Stimulated activated CD4-positive, alpha-beta T cell treated with anti-CD3 and anti-CD28 coated beads, TNF-alpha, amount 100 ng/mL, for 48 hours (primary cell): ENCODE measurements at places on chromosomes 5 and 9.

- no peak for DNase-seq
Measured at GRCh38 chr9:124231095-124231737, 26.5 kb upstream of the NEK6 start.

GRCh38 chr5:147044572-147045273 lies 166.2 kb upstream of the PPP2R2B start:
- no peak for DNase-seq

DNA sequence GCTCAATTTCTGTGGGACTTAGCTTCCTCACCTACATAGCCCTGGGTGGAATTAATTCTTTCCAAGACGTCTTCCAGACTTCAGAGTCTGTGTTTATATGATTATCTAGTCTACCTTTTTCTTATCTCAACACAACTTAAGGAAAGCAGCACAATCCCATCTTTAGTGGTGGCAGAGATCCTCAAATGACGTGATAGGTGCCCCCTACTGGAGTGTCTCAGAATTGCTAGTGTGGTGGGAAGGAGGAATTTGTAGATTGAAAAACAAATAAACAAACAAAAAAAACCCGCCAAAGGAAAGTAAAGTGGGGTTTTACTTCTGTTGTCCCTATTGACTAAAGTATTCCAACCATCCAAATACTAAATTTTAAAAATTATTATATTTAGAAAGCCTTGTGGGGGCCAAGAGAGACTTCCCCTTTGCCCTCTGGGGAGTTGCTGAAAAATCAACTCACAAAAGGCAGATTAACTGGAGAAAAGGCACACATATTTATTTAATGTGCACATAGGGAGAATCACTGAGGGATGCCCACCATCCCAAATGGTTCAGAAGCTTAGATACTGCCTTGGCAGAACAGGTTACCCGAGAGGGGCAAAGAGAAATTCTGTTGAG lies 283.3 kb downstream of the TMEM167A start:
- DNase-seq = peak; percentile 23

GRCh38 chr5:160750938-160751657 lies 100.9 kb downstream of the ATP10B start:
- no peak for DNase-seq

GRCh38 chr9:134912126-134912840 lies 5.4 kb downstream of the FCN1 start:
- no peak for DNase-seq

GRCh38 chr9:982394-983230 lies 6.2 kb downstream of the DMRT3 start:
- no peak for DNase-seq

DNA sequence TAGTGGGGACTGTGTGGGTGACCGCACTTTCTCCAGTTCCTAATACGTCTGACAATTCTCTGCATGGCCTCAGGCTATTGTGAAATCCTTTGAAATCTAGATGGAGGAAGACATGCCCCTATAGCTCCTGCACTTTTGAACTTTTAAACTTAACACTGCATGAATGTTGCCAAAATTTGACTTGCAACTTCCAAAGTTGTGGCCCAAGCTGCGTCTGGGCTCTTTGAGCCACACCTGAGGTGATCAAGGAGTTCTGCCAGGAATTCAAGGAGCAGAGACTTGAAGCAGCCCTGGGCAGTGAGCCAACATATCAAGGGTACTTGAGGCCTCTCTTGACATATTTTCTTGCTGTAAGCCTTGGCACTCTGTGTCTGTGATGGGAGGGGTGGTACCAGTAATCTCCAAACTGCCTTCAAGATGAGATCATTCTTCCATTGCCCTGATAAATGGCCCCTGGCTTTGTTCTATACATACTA lies 1336.1 kb upstream of the CDH9 start:
- no peak for DNase-seq

GRCh38 chr9:75198436-75198835 lies 110.1 kb downstream of the OSTF1 start:
- no peak for DNase-seq

DNA sequence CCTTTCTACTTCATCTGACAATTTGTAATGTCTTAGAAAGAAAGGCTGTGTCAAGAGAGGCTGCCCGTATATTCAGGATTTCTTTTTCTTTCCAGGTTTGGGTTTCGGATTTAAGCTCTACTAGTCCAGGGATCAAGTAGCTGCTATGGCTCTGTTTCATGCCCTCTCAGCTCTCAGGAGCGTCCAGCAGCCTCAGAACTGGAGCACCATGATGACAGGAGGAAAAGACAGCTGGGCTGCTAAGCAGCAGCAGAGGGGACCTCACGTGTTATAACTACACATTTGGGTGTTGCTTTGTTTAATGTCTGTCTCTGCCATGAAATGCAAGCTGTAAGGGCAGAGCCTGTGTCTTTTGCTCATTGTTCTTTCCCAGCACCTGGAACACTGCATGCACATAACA lies 28.5 kb downstream of the TBC1D2 start:
- no peak for DNase-seq

DNA sequence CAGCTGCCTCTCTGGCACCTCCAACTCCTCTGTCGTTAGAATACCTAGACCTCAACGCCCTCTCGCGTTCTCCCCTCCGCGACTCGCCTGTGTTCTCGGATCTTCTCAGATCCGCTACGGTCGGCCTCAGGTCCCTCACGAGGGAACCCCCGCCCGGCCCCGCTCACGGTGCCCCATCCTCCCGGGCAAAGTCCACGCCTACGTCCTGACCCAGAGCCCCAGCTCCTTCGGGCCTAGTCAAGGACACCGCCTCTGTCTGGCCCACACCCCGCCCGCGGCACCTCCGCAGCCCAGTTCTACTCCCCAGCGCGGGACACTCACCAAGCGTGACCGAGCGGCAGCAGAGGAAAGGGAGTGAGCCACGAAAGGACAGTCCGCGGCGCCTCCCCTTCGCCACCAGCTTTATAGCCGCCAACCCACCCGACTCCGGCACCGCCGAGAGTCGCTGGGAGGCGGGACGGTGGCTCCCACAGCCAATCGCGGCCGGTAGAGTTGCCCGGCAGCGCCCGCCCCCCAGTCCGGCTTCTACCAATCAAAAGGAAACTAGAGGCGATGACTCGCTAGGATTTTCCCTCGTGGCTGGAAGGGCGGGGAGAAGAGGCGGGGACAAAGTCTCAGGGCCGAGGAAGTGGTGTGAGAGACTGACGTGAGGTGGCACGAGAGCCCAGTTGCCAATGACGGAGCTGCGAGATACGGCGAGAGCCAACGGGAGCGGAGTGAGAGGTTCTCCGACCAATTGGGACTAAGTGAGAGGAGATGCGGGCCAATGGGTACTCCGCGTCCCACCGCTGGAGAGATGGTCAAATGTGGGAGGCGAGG lies at the start of gene HMGCS1:
Gene HMGCS1 (minus strand): TSS at position 378 of the 819 bp plus-strand sequence. CDS start 14,447 bp downstream, outside the sequence.
- DNase-seq = peak; percentile 98

- DNase-seq = no peak
Measured at GRCh38 chr5:81005708-81006107, 45.5 kb downstream of the RASGRF2 start.

GRCh38 chr9:131459056-131459455 lies 43.7 kb upstream of the POMT1 start:
- no peak for DNase-seq

GRCh38 chr9:35091536-35091935 lies 4.9 kb downstream of the PIGO start:
- no peak for DNase-seq

DNA sequence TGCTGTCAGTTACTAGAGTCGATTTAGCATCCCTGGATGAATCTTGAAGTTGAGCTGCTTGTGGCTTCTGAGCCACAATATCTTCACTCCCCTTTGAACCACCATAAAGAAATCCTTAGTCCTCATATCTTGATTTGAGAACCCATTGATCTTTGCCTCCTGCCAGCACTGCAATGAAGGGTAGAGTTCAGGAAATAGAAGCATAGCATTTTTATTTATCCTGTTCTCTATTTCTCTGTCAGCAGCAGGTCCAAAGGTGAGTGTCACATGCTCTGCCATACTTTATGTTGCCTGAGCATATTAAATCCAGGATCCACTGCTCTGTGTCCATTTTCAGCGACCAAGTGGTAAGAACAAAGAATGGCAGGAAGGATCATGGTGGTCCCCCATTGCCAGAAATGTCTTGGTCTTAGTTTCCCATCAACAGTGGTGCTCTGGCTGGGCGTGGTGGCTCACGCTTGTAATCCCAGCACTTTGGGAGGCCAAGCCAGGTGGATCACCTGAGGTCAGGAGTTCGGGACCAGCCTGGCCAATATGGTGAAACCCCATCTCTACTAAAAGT lies 80.2 kb upstream of the PANK3 start:
- DNase-seq = no peak

- no peak for DNase-seq
Measured at GRCh38 chr9:99118782-99119466, 14.0 kb downstream of the TGFBR1 start.

- no peak for DNase-seq
Measured at GRCh38 chr5:140413230-140413629, 11.6 kb downstream of the ANKHD1 start.

DNA sequence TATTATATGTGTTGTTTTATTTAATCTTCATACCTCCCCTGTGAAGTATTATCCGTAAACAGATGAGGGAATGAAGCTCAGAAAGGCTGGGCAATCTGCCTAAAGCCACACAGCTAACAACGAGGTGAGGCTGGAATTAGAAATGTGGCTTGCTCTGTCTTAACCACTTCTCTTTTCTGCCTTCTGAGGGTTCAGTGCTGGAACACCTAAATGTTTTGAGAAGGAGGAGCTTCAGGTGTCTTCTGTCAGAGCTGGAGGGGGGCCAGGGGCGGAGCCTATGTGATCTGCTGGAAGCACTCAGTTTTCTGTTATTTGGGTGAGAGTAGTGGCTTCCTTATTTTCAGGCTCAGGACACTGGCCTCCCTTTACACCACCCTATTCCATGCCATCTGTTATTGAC lies 35.0 kb upstream of the ARAP3 start:
- DNase-seq = no peak

- no peak for DNase-seq
Measured at GRCh38 chr5:126794157-126794828, 17.4 kb downstream of the LMNB1 start.

DNA sequence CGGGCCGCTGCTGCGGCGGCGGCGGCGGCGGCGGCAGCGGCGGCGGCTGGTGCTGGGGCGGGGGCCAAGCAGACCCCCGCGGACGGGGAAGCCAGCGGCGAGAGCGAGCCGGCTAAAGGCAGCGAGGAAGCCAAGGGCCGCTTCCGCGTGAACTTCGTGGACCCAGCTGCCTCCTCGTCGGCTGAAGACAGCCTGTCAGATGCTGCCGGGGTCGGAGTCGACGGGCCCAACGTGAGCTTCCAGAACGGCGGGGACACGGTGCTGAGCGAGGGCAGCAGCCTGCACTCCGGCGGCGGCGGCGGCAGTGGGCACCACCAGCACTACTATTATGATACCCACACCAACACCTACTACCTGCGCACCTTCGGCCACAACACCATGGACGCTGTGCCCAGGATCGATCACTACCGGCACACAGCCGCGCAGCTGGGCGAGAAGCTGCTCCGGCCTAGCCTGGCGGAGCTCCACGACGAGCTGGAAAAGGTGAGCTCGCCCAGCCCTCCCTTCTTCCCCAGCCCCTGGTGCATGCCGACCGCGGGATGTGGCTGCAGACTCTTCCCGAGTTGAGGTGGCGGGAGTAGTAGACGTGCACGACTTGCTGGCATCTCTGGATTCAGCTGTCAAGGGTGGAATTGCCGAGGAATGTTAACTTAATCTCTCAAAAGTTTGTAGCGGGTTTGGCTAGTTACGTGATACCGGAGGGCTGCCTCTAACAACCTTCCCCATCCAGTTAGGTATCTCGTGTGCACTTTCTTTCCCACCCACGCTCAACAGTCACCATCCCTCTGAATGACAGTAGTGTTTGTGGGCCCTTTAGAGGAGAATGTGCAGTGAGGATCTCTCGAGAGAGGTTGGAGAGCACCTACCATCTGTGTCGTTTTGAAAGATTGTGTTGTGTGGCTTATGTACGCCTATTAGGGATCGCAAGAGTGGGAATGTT lies 932 bp downstream of the SLC12A2 start:
- DNase-seq = peak; percentile 25

GRCh38 chr5:103573411-103573810 lies 10.8 kb upstream of the NUDT12 start:
- no peak for DNase-seq
